ENCODE measurements at places on chromosomes 2 and 18.

GRCh38 chr2:226909126-226909525, 73.3 kb downstream of the RHBDD1 start:
- peak; percentile 31 for DNase-seq

DNA sequence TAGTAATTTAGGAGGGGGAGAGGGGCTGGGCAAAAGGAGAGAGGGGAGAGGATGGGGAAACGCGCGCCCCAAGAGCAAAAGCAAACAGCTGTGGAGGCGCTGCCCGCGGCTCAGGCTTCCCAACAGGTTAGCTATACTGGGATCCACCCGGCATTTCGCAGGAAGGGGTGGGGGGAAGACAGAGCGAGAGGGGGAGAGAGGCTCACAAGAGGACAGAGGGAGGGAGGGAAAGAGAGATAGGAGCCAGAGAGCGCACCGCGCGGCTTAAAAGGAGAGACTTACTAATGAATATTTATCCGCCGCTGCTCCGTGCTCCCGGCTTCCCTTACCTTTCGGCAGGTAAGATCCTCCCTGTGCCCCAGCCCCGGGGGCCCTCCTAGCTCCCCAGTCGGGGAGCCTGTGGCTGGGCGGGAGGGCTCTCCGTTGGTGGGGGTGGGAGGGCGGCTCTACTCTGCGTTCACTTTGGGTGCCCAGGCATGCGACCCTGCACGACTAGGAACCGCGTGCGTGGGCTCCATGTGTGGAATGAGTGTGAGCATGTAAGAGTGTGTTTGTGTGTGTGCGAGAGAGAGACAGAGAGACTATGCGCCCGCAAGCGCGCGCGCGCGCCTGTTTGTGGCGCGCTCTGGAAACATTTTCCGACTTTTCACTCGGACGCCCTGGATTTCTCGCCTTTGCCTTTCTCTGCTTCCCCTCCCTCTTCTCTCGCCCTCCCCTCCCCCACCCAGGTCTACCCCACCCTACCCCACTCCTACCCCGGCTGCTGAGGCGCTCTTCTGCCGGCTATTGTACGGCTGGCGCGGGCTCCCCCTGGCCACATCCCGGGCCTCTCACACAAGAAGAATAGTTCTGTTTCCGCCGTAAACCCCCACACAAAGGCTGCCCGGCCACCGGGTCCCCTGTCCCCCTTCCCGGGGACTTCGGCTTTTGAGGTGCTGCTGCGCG, 7.2 kb upstream of the SIX3 start:
- no peak for DNase-seq

DNA sequence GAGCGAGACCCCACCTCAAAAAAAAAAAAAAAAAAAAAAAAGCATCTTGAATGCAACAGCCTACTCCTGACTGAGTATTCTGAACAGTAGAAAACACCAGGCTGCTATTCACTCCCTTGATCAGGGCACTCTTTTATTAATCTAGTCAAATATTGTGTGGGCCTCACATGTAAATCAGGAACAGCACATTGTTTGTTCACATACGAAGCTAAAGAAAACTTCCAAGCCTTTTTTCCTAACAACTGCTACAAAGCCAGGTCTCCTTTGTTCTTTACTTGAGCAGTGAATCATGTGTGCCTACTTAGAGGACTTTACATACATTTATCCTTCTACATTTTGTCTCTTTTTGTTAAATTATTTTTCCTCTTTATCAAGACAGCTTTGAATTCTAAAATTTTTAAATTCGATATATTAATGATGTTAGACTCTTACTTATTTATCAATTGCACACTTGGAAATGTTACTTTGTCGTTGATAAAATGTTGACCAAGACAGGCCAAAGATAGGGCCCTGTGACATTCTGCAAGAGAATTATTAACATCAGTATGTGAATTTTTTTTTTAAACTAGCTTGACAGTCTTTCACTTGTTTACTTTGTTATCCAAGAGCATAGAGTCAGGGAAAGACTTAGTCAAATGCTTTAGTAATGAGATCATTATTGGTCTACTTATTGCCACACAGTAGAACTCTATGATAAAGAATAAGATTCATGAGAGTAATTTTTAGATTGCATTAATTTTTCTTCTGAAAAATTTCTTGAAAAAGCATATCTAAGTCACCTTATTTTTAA, 13.2 kb downstream of the SPATS2L start:
- peak; percentile 87 for DNase-seq

- peak; percentile 67 for DNase-seq
These were observed 38.2 kb upstream of the PPM1B start for GRCh38 chr2:44130441-44130840.

DNA sequence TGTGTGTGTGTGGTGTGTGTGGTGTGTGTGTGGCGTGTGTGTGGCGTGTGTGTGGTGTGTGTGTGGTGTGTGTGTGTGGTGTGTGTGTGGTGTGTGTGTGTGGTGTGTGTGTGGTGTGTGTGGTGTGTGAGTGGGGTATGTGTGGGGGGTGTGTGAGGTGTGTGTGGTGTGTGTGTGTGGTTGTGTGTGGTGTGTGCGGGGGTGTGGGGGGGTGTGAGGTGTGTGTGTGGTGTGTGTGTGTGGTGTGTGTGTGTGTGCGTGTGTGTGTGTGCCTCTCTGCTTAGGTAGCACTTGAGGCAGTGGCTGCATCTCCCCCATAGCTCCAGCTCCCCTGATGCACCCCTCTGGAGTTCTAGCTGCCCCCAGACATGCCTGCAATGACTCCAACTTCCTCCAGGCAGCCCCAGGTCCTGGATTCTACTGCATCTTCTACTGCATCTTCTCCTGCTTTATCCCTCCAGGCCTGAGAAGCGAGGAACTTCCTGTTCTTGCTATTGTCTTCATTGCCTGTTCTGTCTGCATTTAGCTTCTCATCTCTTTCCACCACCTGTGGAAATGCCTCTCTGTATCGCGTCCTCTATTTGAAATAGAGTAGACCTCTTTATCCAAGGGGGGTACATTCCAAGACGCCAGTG, 22.2 kb upstream of the MLPH start:
- DNase-seq = no peak

DNA sequence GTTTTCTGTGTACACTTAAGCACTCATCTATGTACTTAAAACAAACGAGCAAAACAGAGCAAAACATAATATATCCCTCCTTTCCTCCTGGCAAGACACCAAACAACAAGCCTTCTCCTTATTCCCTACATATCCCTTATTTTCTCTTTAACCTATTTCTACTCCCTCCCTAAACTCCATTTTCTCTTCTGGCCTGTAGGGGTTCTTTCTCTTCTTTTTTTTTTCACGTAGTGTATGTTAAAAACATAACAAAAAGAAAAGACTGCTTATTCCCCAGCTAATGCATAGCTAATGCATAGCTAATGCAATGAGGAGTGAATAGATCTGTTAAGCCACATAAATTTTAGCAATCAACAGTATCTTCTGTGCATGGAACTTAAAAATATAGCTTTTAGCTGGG, 193.4 kb downstream of the TMEM247 start:
- DNase-seq = no peak

DNA sequence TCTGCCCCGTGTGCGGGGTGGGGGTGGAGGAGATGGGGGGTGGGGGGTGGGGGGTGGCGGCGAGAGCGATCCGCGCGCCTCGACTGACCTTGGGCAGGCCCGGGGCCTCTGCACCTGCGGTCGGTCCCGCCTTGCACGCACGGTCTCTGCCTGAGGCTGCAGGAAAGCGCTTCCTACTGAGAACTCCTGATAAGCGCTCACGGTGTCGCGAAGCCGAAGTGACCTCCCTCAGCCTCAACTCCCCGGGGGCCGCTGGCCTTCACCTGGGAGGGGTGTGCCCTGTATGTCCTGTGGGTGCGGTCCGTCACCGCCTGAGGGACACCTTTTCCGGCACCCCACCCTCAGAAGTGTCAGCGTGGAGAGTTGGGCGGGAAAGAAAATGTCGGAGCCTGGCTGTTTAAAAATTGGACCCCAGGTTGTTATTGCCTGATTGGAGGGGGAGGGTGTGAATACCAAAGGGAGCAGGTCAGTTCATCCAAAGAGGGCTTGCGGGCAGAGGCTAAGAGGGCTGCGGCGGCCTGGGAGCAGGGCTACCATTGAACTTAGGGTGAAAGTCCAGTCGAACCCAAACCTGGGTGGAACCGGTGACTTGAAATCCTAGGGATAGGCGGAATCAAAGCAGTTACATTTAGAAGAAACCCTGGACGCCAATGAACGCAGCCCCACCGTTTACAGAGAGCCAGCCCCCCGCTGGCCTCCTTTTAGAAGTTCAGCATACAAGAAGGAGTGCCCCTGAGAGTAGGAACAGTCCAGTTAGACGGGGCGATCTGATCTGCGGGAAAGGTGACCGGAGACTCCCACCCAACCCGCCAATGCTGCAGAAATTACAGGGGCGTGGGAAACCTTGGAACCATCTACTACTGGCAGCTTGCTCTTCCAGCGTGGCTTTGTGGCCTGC, 1.2 kb downstream of the MAL start:
- no peak for DNase-seq
